Suprapubic skin (tissue), 4 donors: ENCODE measurements at places on chromosomes 4 and X.
A peak's percentile ranks its signal among the peaks of the same experiment; 100 is the strongest.

DNA sequence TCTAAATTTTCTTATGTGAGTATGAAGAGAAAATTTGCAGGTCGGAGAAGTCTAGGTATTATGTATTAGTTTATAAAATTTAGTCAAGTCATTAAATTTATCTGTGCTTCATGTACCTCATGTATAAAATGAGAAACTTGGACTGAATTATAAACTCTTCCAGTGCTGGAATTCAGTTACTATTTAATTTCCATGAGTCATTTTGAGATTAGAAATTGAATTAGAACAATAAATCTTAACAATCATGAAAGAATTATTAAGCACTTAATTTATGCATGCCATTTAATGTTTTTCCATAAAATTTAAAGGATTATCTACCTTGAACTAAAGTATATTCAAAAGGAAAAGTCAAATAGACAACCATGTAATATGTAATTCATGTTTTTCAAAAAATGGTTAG lies 195.8 kb downstream of the MAD2L1 start:
- no peak for DNase-seq

- no peak for DNase-seq
Observed at GRCh38 chrX:123833387-123833786, 26.5 kb upstream of the XIAP start.

DNA sequence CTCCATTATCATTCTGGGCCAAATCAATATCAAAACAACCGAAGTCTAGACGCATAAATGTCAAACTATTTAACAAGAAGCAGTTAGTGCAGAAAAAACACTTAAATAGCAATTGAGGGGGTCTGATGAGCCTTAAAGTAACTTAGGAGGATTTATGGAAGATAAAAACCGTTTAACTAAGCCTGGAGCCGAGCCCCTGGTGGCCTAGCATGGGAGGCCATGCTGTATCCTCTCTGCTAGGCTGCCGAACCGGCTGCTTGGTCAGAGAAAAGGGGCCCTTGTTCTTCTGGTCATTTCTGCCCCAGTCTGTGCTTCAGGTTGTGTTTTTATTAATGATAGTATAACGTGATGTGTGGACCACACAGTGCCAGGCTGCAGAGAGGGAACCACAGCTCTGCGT lies 72.4 kb downstream of the CPZ start:
- DNase-seq = no peak

DNA sequence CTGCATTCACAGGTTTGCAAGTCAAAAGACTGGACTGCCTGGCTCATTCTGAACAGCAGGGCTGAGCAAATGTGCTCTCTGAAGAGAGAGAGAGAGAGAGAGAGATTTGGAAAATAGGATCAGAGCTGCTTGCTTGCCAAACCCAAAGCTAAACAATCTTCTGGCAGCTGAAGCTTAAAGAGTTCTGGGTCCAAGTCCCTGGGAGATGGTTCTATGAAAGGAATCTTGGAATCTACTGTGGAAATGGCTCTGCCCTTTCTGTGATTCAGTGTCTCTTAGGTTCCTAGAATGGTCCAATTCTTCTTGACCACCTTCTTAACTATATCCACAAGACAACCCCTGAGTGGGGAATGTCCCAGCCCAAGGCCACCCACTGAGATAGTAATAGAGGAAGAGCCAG lies 66.1 kb upstream of the EFNB1 start:
- DNase-seq = no peak

- peak; percentile 53 for DNase-seq
Observed at GRCh38 chr4:6087669-6088341, 69.6 kb upstream of the C4orf50 start.

DNA sequence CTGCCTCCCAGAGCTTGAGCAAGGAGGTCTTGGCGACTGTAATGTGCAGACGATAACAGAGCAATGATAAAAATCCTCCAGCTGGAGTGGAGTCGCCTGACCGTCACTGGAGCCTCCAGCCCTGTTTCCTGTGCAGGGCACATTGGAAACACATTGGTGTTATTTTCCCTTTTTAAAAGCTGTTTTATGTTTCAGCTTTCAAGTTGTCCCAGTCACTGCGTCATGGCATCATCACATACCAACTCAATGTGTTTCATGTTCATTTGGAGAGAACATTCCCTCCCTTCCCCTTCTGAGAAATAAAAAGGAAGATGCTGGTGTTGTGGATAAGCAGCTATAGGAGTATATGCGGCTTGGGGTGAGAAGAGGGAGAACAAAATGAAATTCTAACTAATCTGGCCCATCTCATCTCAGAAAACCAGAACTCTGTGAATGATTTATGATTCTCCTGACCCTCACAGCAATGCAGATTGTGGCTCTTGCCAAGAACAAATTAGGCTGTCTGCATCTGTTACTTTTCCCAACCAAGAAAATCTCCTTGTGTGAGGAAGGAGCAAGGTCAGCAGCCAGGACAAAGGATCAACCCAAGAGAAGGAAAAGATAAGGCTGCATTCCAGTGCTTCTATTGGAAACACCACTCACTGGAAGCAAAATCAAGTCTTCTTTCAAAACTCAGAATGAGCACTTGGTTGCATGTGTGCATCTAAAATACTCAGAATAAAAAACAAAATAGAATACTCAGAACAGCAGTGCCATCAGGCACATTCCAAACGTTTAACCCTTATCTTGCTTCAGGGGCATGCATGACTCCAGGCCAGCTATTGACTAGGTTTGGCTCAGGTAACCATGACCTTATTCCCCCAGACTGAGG lies 134.4 kb downstream of the RASL11B start:
- DNase-seq = no peak

- no peak for DNase-seq
Observed at GRCh38 chr4:62399242-62399641, 1199.1 kb downstream of the ADGRL3 start.

GRCh38 chr4:59223292-59223941 lies 1976.7 kb upstream of the ADGRL3 start:
- no peak for DNase-seq

DNA sequence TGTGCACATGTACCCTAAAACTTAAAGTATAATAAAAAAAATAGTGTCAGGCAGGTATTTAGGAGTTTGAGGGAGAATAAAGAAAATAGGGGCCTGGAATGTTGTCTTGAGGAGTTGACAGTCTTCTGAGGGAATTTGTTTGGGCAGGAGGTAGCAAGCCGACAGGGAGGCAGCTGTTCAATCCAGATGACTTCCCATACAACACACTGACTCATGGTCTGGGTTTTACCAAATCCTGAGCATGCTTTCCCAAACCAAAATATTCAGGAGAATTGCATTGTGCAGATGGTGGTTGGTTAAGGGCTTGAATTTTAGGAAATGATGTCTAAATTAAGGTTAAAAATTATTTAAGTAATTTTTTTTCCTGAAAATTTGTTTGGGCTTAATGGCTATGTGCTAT lies 430.0 kb downstream of the INPP4B start:
- DNase-seq = no peak

DNA sequence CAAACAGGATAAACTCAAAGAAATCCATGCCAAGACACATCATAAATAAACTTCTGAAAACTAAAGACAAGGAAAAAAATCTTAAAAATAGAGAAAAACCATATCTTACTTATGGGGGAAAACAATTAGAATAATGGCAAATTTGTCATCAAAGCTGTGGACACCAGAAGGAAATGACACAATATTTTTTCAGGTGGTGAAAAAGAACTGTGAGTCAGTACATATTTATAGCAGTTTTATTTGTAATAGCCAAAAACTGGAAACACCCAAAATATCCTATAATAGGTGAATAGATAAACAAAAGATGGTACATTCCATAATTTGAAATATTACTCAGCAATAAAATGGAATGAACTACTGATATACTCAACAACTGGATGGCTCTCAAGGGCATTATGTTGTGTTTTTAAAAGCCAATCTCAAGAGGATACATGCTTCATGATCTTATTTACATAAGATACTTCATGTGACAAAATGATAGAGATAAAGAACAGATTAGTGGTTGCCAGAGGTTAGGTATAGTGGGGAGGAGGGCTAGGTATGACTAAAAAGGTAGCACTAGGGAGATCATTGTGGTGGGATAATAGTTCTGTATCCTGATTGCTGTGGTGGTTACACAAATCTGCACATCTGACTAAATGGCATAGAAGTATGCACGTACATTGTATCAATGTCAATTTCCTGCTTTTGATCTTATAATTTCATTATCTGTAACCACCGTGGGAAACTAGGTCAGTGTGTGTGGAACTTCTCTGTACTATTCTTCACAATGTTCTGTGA lies 191.9 kb downstream of the PPP1R2C start:
- no peak for DNase-seq

GRCh38 chr4:21960793-21961192 lies 12.2 kb upstream of the KCNIP4 start:
- DNase-seq = no peak

DNA sequence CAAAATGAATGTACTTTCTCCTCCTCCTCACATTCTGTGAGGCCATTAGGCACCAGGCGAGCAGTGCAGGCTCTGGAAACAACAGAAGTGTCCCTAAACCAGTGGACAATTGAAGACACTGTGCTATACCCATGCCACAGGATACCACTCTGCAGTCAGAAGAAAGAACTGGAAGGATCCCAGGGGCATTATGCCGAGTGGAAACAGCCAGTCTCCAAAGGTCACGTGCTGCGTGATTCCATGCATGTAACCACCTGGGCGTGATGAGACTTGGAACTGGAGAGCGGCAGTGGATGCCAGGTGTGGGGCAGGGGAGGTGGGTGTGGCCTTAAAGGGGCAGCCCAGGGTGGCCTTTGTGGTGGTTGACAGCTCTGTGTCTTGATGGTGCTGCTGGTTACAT lies 139.4 kb downstream of the EVC2 start:
- DNase-seq = no peak

DNA sequence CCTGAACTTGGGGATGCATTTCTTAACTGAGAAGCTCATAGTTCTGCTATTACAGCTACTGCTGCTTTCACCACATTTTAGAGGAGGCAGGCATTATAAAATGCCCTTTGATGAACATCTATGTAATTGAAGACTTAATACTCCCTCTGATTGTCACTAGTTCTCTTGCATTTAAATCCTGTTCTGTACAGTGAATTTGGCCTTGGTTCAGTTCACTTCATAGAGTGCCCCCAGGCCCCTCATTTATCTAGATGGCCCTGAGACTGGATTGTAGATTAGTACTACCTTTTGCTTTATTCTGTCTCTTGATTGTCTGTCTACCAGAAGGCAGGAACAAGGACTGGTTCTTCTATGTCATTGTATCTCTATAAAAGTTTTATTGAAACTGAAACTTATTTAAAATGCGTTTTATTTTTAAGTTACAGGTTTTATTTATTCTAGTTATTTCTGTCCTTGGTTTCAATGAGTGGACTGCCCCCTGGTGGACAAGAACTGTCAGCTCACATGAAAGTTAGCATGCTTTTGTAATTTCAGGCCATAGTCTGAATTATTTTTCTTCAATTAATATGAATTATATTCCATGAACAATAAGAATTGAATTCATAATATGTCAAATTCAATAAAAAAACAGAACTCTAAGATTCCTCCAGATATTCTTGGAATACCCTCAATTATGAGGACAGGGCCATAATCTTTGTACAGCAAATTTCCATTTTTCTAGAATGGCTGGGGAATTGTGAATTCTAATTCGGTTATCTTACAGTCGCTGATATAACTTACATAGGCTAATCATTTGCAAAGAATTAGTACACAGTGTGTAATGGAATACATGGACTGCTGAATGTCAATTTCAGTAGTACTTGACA lies 47.2 kb upstream of the TMEM33 start:
- DNase-seq = no peak
